CD4-positive, alpha-beta T cell treated with Interleukin-4 for 1 hour (primary cell): ENCODE measurements at places on chromosomes 6 and 20.

GRCh38 chr6:4781967-4782575, 5.9 kb downstream of the CDYL start:
- DNase-seq = no peak

GRCh38 chr6:131172222-131172621, 37.0 kb downstream of the AKAP7 start:
- DNase-seq = no peak

GRCh38 chr20:52004715-52005114, 186.9 kb downstream of the ZFP64 start:
- DNase-seq = no peak

GRCh38 chr6:56343295-56343694, 95.9 kb upstream of the COL21A1 start:
- DNase-seq = no peak

DNA sequence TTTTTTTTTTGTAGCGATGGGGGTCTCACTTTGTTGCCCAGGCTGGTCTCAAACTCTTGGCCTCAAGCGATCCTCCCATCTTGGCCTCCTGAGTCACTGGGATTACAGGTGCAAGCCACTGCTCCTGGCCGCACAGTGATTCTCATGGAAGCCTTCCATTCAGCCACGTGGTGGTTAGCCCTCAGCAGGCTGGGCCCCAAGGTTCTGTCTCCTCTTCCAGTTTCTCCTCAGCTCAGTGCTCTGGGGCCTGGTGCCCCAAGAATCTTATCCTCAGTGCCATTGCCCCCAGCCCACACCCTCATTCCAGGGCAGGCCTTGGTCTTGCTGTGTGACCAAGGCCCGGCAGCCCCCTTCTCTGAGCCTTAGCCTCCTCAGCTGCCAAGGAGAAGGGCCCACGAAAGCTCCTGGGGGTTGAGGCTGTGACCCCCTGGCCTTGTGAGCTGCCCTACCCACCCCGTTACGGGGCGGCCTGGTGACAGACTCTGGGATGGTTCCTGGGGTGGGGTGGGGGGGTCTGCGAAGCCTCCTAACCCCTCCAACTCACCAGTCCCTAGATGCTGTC, 16.4 kb downstream of the SRC start:
- no peak for DNase-seq

DNA sequence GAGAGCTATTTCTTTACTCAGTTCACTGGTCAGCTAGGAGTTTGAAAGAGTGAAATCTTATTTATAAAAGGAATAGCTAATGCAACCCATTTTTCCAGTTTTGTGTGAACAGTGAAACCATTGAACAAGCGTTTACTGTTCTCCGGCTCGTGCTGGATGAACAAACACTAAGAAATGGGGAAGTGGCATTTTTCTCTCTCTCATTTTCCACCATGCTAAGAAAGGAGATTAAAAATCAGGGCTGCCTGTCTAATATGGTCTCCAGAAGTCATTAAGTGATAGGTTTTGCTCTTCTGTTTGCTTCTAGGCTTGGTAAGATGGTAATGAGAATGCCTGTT, 774 bp upstream of the SFT2D1 start:
- DNase-seq = no peak

DNA sequence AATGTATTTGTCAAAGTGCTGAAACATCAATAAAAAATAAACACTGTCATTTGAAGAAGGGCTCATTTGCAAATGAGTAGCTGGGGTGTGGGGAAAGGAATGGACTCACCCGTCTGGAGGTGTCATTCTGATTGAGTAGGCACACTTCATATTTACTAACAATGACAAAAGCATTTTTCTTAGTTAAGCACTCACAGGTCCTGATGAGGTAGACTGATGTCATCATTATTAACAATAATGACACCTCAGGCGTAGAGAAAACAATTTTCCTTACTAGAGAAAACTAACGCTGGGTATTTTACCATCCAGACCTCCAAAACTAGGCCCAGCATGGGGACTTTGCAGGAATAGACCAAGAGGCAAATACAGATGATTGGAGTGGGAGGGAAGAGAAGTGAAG, 76.0 kb downstream of the UNC5CL start:
- no peak for DNase-seq

GRCh38 chr20:53502820-53503219, 90.8 kb downstream of the ZNF217 start:
- no peak for DNase-seq
